ENCODE measurements at places on chromosomes 5 and 9.

DNA sequence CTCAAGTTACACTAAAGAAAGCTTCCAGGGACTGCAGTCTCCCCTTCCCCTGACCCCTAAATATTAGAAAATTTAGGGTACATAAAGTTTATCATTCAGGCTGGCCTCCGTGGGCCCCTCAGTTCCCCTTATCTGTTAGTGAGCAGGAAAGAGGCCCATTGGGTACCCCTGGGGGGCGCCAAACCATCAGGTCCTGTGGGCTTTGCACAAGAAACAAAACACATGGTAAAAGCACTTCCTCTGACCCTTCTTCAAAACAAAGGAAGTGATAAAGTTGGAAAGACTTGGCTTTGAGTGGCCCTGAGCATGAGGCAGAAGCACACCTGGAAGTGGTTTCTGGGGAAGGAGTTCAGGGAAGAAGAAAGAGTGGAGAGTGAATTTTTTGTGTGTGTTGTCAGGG lies 213.0 kb downstream of the SMARCA2 start:
- DNase-seq, result no peak

GRCh38 chr5:32780508-32780919 lies 69.4 kb downstream of the NPR3 start:
- no peak for DNase-seq

- no peak for DNase-seq
These were observed 23.4 kb upstream of the SLC6A19 start for GRCh38 chr5:1177826-1178528.

GRCh38 chr5:163595932-163596607 lies 90.7 kb downstream of the MAT2B start:
- no peak for DNase-seq

- no peak for DNase-seq
These were observed 127.8 kb upstream of the CKMT2 start for GRCh38 chr5:81105261-81105877.

DNA sequence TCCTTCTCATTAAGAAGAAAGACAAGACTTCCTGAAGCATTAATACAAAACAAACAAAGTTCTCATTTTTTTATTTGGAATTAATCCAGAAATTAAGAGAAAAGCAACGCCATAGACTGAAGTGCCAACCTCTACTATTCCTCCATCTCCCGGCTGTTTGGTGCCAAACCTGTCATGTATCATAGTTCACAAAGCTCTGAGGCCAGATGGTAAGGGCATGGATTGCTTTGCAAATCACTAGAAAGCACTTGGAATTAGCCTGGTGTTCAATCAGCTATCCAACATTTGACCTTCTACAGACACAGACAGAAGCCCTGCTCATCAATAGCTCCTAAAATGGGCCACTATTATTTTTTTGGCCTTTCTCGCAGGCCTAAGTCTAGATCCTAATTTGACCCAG lies 33.8 kb downstream of the HTR1A start:
- no peak for DNase-seq

- DNase-seq, result no peak
These were observed 90.0 kb downstream of the ARRDC3 start for GRCh38 chr5:91293131-91293530.

DNA sequence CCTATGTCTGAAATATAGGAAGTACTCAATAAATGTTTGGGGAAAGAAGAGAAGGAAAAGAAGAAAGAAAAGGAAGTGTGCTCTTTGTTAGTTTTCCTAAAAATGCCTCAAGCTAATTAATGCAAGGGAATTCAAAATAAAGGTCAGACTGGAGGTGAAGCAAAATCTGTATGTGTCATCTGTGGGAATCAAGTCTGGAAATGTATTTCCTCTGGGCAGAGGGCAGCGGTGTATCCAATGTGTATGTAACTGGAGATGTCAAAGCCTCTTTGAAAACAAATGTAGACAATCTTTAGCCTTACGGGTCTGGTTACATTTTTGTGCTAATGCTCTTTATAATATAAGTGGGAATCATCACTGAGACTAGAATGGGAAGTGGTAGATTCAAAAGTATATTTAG lies 471.4 kb downstream of the MAN2A1 start:
- DNase-seq, result no peak

GRCh38 chr9:19623941-19624340 lies 164.9 kb downstream of the SLC24A2 start:
- DNase-seq, result no peak

- peak; percentile 20 for DNase-seq
These were observed 61.3 kb downstream of the ENC1 start for GRCh38 chr5:74579215-74579614.

DNA sequence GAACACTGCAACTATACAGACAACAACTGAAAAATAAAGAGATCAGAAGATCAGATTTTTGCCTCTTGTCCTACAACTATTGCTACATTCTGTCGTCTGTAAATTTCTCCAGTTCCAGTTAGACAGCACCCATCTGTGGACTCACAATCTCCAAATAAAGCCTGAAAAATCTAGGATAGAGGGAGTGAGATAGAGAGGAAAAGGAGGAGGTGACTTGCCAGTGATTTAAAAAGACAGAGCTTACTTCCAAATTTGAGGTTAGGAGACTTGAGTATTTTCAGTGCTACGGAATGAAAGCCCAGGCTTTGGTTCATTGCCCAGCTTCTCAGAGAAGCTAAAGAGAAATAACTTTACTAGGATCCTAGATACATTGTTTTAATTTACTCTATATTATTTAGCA lies 63.6 kb downstream of the PTCD2 start:
- no peak for DNase-seq

- peak; percentile 54 for DNase-seq
These were observed 469 bp downstream of the AGTPBP1 start for GRCh38 chr9:85741095-85741874.

GRCh38 chr5:51380603-51381207 lies 2.5 kb upstream of the ISL1 start:
- no peak for DNase-seq

DNA sequence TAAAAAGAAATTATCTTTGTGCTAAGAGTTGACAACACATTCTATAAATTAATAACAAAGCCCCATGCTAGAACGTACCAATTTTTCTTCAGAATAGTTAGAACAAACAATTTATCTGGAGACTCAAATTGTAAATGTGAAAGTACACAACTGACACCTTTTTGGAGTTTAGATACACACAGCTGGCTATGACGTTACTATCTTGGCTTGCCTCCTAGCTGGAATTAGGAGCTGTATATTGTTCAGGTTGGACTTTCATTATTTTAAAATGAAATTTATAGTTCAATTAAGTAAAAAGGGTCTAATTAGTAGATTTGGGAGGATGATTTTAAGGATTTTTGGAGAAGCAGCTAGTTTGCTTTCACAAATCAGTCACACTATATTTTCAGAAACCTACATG lies 393.9 kb upstream of the RIOK2 start:
- DNase-seq, result no peak

DNA sequence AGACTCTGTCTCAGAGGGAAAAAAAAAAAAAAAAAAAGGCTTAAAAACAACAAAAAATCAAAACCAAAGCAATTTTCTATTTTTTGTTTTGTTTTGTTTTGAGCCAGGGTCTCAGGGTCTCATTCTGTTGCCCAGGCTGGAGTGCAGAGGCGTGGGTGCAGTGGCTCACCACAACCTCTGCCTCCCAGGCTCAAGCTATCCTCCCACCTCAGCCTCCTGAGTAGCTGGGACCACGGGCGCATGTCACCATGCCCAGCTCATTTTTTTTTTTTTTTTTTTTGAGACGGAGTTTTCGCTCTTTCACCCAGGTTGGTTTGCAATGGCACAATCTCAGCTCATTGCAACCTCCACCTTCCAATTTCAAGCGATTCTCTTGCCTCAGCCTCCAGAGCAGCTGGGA lies 5.7 kb downstream of the STK10 start:
- DNase-seq, result no peak

GRCh38 chr5:598564-598890 lies 13.6 kb upstream of the CEP72 start:
- no peak for DNase-seq
